ENCODE measurements at places on chromosomes 4 and X.

GRCh38 chr4:88897180-88897579, 159.8 kb downstream of the FAM13A start:
- no peak for DNase-seq

- no peak for DNase-seq
These were observed 932.0 kb upstream of the IGFBP7 start for GRCh38 chr4:58042176-58042575.

GRCh38 chr4:185729391-185729804, 82.6 kb downstream of the SORBS2 start:
- DNase-seq, result no peak

DNA sequence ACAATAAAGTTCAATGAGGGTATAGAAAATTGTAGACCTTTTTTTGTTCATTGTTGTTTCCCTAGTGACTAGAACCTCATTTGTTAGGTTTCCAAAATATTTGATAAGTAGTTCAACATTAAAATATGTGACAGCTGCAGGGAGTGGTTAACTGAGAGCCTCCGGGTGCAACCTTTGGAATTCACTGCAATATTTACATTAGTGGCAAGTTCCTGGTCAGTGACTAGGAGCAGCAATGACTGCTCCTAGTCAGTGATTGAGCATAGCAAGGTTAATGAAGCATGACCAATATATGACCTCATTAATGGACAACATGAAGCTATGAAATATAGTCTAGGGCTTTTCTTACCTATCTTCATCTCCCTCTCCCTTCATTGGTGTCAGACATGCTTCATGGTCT, 65.8 kb upstream of the FAM47A start:
- no peak for DNase-seq

DNA sequence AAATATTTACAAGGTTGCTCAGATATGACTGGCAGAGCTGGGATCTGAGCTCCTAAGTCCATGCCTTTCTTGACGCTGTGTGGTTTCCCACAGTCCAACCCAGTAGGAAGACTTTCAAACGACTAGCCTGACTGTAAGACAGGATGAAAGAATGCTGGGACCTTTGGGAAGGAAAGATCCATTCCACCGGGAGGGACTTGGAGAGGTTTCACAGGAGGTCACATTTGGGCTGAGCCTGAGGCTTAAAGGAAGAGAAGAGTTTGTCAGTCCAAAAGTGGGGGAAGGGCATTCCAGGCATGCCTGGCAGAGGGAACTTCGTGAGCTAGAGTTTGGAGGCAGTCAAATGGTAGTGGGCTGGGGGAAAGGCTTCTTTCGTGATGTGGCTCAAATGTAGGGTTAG, 1.5 kb downstream of the STARD8 start:
- no peak for DNase-seq

DNA sequence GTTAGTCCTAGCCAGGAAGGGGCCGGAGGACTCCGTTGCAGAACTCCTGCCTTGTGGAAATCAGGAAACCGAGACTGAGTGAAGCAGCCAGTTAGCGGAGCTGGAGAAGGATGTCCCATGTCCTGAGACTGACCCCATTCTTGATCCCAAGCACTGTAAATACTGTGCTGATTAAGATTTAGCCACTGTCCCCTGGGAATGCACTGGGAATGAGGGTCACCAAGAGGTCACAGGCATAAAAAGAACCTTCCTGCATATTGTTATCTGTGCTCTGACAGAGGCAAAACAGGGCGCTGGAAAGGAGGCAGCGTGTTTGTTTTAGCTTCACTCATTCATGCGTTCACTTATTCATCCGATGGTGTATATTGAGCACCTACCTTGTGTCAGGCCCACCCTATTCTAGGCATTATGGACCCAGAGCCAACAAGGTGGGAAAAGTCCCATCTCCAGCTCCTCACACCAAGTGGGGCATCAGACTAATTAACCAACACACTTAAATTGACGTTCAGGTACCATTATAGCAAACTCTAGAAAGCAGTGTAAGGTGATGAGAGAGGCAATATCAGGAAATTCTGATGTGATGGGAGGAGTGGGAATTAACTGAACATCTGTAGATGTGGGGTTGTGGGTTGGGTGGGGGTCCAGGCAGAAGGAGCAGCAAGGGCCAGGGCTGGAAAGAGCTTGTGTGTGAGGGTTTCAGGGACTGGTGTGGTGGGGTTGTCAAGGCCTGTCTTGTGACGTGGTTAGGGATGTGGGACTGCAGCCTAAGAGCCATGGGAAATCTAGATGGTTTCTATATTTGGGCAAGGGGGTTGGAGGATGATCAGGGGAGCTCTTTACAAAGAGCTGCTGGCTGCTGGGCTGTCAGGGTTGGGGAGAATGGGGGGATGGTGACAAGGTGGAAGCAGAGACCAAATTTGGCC, 10.6 kb upstream of the SLC2A9 start:
- peak; percentile 88 for DNase-seq

DNA sequence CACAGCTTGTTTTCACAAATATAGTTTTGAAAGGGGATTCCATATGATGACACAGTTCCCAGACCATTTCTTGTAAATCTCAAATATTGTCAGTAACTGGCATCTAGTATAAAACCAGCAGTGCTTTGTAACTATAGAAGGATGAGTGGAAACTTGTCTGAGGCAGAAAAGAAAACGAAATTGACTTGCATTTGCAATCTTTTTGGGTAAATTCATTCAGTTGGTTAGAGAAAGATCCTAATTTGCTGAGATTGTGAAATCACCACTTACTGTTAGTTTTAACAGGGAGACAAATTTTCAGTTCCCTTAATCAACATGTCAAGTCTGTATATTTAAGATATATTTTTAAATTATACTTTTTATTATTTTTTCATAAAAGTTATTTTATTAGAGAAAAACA, 71.5 kb upstream of the VEGFC start:
- no peak for DNase-seq

All from eye (tissue), 1 donor.